ENCODE measurements at places on chromosomes 3 and 15.

- no peak for DNase-seq
Measured at GRCh38 chr3:49183873-49184272, 12.5 kb downstream of the KLHDC8B start.

DNA sequence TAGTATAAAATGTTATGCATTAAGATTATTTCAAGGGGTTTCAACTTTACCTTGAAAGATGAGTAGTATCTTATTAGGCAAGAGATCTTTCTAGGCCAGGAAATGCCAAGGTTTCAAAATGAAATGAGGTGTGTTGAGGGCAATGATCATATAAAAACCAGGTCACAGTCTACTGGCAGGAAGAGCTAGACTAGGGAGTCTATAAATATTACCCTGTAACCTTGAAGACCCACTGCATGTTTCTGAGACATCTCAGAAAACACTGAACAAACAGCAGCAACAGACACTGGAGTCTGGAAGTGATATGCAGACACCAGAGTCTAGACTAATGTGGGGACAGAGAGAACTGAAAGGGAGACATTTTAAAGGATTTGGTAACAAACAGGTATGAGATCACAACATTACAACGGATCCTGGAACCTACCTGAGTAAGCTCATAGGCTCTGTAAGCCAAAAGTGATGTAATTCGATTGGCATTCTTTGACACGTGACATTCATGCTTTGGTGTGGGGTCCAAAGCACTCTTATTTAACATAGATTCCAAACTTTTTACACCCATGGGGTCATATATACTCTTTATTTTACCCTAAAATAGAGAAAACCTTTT is 15.0 kb downstream of the TASOR start:
- DNase-seq: peak; percentile 3

DNA sequence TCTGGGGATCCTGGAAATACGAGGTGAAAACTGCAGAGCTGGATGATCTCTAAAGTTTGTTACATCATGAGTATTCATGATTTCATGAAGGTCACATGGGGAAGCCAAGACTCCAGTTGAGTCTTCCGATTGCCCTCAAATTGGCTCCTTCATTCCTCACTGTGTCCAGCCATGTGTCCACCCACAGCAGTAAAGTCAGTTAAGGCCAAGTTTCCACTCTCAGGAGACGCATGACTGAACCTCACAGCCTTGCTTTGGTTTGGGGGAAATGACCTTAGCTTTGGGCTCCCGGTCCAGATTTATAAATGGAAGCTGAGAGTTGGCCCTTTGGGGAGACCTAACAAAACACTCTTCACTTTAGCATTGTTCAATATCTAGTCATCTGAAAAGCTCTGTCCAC is 289.7 kb upstream of the MCTP2 start:
- DNase-seq: no peak

DNA sequence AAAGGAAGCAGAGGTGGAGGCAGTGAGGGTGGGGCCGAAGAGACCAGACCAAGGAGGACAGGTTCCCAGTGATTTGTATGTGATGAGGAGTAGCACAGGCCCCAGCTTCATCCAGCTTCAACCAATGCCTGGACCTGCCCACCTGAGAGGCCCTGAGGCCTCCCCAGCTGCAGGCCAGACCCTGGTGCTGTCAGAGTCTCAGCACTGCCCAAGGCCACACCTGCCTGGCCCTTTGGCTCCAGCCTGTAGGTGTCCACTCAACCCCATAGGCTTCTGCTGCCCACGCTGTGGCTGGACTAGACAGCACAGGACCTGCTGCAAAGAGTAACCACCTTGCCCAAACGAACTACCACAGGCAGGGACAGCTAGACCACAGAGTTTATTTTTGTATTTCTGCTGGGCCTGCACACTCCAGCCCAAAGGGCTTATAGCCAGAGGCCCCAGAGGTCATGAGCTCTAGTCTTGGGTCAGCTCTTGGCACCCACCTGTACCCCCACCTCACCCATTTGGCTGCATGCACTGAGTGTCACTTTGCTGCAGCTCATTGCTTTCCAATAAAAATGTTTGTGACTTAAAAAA is 81.9 kb upstream of the CDV3 start:
- DNase-seq: no peak

DNA sequence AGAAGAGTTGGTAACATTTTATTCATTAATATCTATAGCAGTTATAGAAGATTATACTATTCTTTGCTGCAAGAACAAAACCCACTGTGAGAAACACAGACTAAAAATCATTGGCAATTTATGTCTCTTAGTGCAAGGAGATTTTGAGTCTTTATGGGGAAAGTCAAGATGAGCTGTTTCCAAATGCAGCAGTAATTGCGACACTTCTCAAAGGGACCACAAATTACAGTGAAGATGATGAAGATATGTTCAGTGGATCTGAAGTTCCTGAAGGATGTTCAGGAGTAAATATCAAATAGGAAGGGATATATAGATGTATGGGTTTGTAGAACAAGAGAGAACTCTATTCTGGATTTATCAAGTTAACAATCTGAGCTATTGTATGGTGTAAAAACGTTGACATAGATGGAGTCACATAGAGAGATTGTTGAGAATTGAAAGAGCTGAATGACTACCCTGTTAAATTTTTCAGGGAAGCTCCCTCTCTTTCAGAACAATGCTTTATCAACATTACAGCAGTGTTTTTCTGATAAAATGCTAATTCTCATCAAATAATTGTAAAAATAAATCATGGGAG is 71.8 kb downstream of the DTWD1 start:
- no peak for DNase-seq

DNA sequence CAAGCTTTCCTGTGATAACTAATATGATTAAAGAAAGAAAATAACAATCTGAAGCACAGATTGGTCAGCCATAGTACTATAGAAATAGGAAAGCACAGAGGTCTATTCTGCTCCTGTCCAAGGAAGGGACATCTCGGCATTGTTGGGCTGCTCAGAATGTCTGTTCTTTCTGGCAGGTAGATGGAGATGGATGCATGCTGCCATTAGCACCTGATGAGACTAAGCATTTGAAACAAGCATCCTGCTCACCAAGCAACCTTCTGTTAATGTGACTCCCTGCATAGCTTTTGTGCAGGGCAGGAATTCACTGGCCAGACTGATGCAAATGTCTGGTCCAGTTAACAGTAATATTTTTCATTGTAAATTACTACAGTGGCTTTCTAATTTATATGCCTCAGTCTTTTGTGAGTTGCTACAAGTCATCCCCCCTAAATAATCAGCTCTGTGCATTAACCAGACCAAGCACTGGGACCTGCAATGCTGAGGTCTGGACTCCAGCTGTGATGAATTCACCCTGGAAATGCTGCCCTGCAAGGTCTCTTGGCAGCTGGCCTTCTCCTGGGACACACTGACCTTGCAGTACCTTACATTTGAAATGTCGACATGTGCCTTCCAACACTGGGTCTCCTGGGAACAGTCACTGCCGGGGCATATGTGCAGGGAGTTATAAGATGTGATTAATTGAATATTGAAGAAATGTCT is 1123.7 kb downstream of the IGSF11 start:
- DNase-seq: no peak

GRCh38 chr3:128969993-128970739 is 23.7 kb downstream of the CFAP92 start:
- DNase-seq: peak; percentile 57

GRCh38 chr3:37779289-37780152 is 82.2 kb upstream of the CTDSPL start:
- peak; percentile 28 for DNase-seq

DNA sequence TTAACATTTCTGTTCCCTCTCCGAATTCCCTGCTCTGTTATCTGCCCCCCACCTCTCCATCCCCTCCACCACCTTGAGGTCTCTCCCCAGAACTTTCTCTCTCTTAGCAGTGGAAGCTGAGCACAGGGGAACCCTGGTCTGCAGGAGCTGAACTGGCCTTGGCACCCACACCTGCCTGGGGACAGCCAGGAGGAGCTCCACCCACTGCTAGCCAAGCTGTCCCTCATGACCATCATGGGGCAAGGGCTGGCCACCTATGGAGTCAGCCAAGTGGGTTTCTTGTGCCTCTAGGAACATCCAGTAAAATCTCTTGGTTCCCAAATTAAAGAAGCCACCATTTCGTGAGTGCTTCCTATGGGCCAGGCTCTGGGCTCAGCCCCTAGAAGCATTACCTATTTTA is 276.4 kb upstream of the TLE3 start:
- no peak for DNase-seq

GRCh38 chr3:117144853-117145252 is 435.3 kb downstream of the TUSC7 start:
- DNase-seq: no peak

DNA sequence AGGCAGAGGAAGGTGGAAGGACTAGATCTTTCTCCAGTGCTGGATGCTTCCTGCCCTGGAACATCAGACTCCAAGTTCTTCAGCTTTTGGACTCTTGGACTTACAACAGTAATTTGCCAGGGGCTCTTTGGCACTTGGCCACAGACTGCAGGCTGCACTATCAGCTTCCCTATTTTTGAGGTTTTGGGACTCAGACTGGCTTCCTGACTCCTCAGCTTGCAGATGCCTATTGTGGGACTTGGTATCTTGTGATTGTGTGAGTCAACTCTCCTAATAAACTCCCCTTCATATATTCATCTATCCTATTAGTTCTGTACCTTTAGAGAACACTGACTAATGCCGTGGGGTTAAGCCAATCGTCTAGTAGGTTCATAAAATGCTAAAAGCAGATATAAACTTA is 8.8 kb upstream of the B3GNT5 start:
- DNase-seq: no peak

- DNase-seq: peak; percentile 7
Measured at GRCh38 chr3:10417847-10418246, 87.5 kb downstream of the ATP2B2 start.

DNA sequence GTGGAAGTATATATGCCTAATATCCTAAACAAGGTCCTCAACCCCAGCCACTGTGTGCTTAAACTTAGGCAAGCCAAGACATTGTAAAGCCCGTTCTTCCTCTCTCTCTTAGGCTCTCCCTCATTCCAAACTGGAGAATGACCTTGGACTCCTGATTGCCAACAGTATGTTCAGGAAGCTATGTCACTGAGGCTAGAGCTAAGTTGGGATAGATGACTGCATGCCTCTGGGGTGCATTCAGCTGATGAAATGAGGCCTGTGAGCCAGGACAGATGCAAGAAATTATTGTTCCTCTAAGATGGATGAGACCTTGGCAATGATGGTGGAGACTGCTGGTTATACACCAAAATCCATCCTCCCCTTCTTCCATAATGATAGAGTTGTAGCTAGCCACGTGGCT is 27.9 kb upstream of the TBC1D21 start:
- no peak for DNase-seq

DNA sequence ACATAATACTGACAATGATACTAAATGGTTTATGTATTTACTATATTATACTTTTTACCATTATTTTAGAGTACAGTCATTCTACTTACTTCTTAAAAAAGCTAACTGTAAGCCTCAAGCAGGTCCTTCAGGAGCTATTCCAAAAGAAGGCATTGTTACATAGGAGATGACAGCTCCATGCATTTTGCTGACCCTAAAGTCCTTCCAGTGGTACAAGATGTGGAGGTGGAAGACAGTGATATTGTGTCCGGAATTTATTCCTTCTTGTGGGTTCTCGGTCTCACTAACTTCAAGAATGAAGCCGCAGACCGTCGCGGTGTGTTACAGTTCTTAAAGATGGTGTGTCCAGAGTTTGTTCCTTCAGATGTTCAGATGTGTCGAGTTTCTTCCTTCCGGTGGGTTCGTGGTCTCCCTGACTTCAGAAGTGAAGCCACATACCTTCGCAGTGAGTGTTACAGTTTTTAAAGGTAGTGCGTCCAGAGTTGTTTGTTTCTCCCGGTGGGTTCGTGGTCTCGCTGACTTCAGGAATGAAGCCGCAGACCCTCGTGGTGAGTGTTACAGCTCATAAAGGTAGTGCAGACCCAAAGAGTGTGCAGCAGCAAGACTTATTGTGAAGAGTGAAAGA is 20.9 kb downstream of the AVEN start:
- peak; percentile 14 for DNase-seq

- DNase-seq: no peak
Measured at GRCh38 chr3:152556731-152557254, 278.1 kb upstream of the P2RY1 start.

DNA sequence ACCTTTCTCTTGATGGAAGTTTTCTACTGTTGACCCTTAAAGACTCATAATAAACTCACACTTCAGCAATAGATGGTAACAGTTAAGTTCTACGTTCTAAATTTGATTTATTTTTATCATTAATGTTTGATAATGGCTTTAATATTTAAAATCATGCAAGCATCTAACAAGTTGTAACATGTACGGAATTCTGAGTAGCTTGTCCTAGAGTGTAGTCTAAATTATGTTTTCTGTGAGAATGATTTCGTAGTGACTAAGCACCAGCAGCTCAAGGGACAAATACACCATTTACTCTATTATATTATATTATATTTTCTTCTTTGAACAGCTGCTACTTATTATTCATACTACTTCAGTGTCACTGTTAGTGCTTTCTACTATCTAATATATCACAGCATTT is 345.6 kb downstream of the NLGN1 start:
- no peak for DNase-seq

GRCh38 chr15:25565470-25566264 is 126.8 kb upstream of the UBE3A start:
- DNase-seq: no peak

DNA sequence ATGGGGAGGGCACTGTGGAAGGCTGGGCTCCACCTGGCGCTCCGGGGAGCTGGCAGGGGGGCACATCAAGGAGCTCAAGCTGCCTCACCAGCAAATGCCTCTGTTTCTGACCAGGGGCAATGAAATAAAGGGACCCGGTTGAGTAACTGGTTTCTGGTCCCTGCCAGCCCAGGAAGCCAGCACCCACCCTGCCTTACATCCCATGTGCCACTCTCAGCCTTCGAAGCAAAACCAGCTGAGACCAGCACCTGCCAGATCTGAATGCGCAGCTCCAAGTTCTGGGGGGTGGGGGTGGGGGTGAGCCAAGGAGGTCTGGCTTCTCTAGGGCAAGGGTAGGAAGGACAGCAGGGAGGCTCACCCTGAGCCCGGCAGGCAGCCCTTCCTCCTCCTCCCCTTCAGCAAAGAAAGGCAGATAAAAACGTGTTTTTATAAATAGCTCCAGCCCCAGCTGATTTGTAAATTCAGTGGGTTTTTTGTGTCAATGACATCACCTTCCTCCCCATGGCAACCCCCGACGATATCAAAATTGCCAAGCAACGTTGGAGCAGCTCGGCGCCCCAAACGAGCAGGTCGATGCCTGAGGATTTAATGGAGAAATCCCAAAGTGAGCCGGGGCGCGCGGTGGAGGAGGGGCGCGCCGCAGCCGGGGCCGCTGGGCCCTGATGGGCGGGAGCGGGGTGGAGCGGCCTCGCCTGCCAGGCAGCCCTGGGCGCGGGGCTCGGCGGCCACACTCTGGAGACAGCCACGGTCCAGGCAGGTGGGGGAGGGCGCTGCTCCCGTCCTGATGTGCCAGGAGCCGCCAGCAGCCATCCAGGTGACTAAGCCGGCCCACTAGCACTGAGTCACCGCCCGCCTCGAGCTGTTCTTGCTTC is at the start of gene PAK6:
Gene PAK6 (plus strand): TSS at position 532 of the 872 bp plus-strand sequence. CDS start 25,723 bp downstream, outside the sequence.
- DNase-seq: peak; percentile 6

GRCh38 chr3:11085093-11085840 is 69.0 kb upstream of the HRH1 start:
- no peak for DNase-seq

Data from CD4-positive, alpha-beta T cell treated with Interleukin-15 for 4 hours (primary cell).